ENCODE measurements at places on chromosomes 5 and 9. TPM values are rescaled to one million over a fixed set of nuclear protein-coding genes. Genes with fewer than 3 reads are reported as not detected.

The ENHO gene
- not detected for total RNA-seq

The SLC34A3 gene
- total RNA-seq: not detected

The GFPT2 gene
- total RNA-seq: 147 TPM

The RAD17 gene
- 16.8 TPM for total RNA-seq

The GRIA1 gene
- total RNA-seq: under 0.01 TPM

The FABP6 gene
- total RNA-seq: not detected

The LHX6 gene
- total RNA-seq: not detected

The IRX2 gene
- total RNA-seq: 9.6 TPM

The MARVELD2 gene
- 2.0 TPM for total RNA-seq

The FBN2 gene
- total RNA-seq: 96.6 TPM

The CCL27 gene
- not detected for total RNA-seq

The ITGA1 gene
- 7.0 TPM for total RNA-seq

The DDX41 gene
- 55.5 TPM for total RNA-seq

The CDH10 gene
- total RNA-seq: under 0.01 TPM

The IFNA13 gene
- not detected for total RNA-seq

The CCNJL gene
- not detected for total RNA-seq

The SH2D3C gene
- total RNA-seq: 0.37 TPM

The DAB2IP gene
- 3.7 TPM for total RNA-seq

The IGFBPL1 gene
- not detected for total RNA-seq

The DRD1 gene
- total RNA-seq: not detected

The FOXD4L3 gene
- under 0.01 TPM for total RNA-seq

The PDLIM7 gene
- total RNA-seq: 63.9 TPM

The ANXA2R gene
- 2.7 TPM for total RNA-seq

The SLC2A8 gene
- 1.2 TPM for total RNA-seq

The SPINK1 gene
- total RNA-seq: not detected

The TMOD1 gene
- under 0.01 TPM for total RNA-seq

The CATSPER3 gene
- under 0.01 TPM for total RNA-seq

The OR1J2 gene
- 0.20 TPM for total RNA-seq

The FGFR4 gene
- total RNA-seq: 1.4 TPM

The PROB1 gene
- total RNA-seq: 0.73 TPM

The CCDC192 gene
- total RNA-seq: not detected

The QRFP gene
- total RNA-seq: not detected

The SPINK4 gene
- not detected for total RNA-seq

The BARHL1 gene
- total RNA-seq: not detected

The PCDHB7 gene
- 0.37 TPM for total RNA-seq

The DAPK1 gene
- total RNA-seq: 5.1 TPM

The ZNF608 gene
- 11.5 TPM for total RNA-seq

The RUSC2 gene
- total RNA-seq: 17.3 TPM

The PDE6A gene
- not detected for total RNA-seq
